Central memory CD8-positive, alpha-beta T cell (primary cell): ENCODE measurements at places on chromosomes 13 and 19.

GRCh38 chr13:33514362-33514761 lies 228.8 kb upstream of the STARD13 start:
- DNase-seq = no peak

GRCh38 chr19:38389101-38389925 lies 816 bp downstream of the SPRED3 start:
- no peak for DNase-seq

DNA sequence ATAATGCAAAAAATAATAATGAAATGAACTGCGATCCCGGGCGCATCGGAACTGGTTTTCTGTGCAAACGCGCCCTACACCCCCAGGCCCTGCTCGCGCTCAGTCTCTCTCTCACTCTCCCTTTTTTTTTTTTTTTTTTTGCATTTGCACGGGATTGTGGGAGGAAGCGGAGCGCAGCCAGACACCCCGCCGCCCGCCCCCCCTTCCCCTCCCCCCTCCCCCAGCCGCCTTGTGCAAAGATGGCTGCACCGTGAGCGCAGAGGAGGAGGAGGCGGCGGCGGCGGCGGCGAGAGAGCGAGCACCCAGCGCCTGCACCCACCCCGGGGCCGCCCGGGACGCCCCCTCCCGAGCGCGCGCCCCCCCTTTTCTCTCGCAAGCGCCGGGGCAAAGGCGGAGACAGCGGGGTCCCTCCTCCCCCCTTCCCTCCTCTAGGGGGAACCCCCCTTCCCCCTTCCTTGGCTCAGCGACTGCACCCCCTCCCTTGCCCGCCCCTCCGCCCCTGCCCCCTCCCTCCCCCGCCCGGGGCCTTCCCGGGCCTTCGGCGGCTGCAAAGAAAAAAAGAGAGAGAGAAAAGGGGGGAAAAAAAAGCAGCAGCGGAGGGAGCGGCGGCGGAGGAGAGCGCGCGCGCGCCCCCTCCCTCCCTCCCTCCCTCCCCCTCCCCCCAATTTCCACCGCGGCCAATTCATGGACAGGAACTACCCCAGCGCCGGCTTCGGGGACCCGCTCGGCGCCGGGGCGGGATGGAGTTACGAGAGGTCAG lies at the start of gene PRR12:
TSS of gene PRR12 (plus strand) at position 212 of the 760 bp plus-strand sequence. CDS start at position 685, 473 bp downstream.
- peak; percentile 40 for DNase-seq

DNA sequence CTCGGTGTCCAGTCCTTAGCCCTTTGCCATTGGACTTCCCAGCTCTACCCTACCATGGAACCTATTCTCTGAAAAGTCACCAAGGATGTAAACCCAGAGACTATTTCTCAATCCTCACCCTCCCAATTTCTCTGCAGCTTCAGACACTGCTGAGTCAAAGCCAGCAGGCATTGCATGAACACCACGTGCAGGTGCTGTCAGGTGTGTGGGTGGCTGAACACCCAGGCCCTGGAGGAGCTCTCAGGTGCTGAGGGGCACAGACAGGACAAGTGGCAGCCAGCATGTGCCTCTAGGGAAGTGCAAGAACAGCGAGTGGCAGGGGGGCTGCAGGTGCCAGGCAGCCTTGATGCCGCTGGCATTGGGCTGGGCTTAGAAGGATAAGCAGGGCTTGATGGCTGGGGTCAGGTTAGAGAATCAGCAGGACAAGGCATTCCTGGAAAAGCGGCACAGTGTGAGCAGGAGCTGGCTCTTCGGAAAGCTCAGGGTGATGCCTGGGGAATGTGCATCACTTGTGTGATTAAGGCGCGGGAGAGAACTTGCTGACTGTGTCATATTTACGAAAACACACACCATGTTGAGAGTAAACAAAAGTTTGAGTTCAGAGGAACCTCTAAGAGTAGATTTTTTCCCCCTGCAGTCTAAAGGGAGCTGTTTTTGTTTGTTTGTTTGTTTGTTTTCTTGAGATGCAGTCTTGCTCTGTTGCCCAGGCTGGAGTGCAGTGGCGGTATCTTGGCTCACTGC lies 83.8 kb downstream of the LNX2 start:
- no peak for DNase-seq

DNA sequence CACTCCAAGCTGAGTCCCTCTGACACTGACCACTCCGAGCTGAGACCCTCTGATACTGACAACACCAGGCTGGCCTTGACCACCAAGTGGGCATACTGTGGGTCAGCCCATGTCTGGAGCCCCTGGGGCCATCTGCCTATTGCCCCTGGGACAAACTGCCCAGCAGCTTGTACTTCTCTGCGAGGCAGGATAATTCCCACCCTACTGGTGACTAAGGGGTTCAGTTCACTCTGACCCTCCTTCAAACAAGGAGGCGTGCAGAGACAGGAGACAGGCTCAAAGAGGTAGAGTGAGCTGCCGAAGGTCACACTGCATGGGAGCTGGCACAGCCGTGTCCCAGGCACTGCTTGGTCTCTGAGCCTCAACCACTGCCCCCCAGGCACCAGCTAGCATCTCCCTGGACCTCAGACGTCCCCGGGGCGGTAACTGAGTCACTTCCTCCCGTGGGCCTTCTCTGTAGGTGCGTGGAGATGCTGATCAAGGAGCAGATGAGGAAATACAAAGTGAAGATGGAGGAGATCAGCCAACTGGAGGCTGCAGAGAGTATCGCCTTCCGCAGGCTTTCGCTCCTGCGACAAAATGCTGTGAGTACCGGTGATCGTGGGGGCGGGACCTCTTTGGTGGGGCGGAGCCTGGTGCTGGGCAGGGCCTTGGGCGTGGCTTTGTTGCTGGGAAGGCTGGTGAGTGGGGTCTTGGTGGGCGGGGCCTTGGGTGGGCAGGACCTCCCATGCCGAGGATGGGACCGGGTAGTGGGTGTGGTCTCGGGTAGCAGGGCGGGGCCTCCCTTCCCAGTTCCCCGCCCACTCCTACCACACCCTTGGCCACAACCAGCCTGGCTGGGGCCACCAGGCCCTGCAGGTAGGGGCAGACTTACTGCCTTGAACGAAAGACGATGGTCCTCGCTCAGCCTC lies 5.8 kb upstream of the USE1 start:
- DNase-seq = no peak

DNA sequence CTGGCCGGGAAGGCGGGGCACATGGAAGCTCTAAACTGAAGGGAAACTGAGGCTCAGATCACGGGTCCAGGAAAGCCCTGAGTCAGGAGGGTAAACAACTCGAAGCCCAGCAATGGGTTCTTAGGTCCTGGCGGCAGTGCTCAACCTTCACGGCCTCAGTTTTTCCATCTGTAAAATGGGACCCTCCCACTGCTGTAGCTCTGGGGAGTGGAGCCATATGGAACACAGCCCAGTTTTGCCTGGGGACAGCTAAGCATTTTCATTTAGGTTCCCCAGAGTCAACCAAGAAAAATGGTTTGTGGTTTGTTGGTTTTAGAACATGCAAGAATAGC lies 30.4 kb downstream of the CEBPG start:
- DNase-seq = no peak

GRCh38 chr19:7603919-7604318 lies 8.3 kb downstream of the CAMSAP3 start:
- no peak for DNase-seq

GRCh38 chr19:47492571-47493377 lies 8.8 kb upstream of the KPTN start:
- no peak for DNase-seq

GRCh38 chr13:26596458-26596857 lies 39.0 kb downstream of the WASF3 start:
- no peak for DNase-seq

GRCh38 chr13:30366088-30366487 lies 56.2 kb upstream of the UBE2L5 start:
- no peak for DNase-seq
